ENCODE measurements at places on chromosomes 5 and 9.

- no peak for DNase-seq
Measured at GRCh38 chr5:96474073-96474472, 41.0 kb upstream of the PCSK1 start.

- no peak for DNase-seq
Measured at GRCh38 chr9:90872835-90873294, 71.2 kb downstream of the SYK start.

- DNase-seq, result no peak
Measured at GRCh38 chr5:21152611-21153010, 1164.6 kb upstream of the CDH18 start.

DNA sequence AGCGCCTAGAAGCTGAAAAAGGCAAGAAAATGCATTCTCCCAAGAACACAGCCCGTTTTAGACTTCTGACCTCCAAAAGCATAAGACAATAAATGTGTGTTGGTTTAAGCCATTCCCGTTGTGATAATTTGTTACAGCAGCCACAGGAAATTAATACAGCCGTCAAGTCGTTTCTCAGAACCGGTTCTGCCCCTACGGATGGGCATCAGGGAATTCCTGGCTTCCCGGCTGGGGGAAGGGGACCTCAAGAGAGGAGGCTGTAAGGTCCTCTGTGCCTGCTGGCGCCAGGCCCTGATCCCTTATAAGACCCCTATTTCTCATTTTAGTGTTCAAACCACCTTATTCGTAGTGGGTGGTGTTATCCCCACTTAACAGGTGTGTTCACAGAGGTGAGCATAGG is 50.6 kb upstream of the RPL26L1 start:
- no peak for DNase-seq

DNA sequence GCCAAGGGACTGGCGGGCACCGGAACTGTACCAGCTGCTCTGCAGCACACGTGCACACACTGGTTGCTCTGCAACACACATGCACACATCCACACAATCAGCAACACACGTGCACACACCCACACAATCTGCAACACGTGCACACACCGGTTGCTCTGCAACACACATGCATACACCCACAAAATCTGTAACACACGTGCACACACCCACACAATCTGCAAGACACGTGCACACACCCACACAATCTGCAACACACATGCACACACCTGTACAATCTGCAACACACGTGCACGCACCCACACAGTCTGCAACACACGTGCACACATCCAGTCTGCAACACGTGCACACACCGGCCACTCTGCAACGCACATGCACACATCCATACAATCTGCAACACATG is 17.9 kb downstream of the PLEKHG4B start:
- DNase-seq, result no peak

- DNase-seq, result no peak
Measured at GRCh38 chr5:122421374-122422079, 109.5 kb downstream of the SNCAIP start.

GRCh38 chr5:68798877-68799843 is 294.7 kb upstream of the SLC30A5 start:
- no peak for DNase-seq

- DNase-seq, result no peak
Measured at GRCh38 chr5:2276101-2276500, 393.4 kb upstream of the IRX4 start.

- no peak for DNase-seq
Measured at GRCh38 chr9:128920381-128921058, at the start of gene PHYHD1. PHYHD1 (plus strand) TSS chr9:128920982; CDS start chr9:128922324, 1,342 bp downstream.

GRCh38 chr5:180592176-180592575 is 877 bp upstream of the SCGB3A1 start:
- no peak for DNase-seq

GRCh38 chr9:16825331-16825725 is 45.1 kb downstream of the BNC2 start:
- DNase-seq, result no peak

DNA sequence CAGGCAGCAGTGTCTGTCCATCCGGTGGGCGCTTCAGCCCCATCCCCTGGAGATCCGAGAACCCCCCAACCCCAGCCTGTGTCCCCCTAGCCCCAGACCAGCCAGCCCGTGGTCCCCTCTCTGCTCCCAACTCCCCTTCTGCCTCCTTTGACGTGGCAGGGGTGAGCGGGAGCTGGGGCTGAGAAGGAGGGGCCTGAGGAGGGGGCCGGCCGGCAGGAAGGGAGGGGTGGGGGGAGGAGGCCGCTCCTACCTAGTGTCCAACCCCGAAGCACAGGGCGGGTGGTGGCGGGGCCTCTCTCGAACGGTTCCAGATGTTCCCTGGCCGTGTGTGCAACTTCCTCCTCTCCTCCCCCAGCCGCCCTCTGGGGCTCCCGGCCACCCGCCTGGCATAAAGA is 31.0 kb downstream of the GOLGA2 start:
- no peak for DNase-seq

DNA sequence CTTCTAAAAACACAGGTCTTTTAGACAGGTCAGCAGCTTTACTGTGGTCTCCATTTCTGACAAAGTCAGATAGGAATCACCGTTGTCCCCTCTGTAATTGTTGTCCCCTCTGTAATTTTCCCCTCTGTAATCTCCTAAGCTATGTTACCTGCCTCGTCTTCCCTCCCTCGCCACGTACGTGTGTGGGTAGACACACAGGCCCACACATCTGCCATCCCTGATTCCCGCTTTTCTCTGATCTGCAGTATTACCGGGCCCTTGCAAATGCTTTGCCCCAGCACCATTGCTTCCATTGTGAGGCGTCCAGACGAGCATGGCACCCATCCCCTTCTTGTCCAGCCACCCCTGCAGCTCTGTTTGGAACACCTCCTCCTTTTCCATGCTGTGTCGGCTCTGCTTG is 45.0 kb upstream of the POMT1 start:
- no peak for DNase-seq

- DNase-seq, result no peak
Measured at GRCh38 chr5:80048084-80048780, 13.1 kb downstream of the THBS4 start.

- DNase-seq, result no peak
Measured at GRCh38 chr5:95962475-95962773, 773 bp upstream of the ELL2 start.

GRCh38 chr9:107472581-107473340 is 16.8 kb downstream of the KLF4 start:
- no peak for DNase-seq

DNA sequence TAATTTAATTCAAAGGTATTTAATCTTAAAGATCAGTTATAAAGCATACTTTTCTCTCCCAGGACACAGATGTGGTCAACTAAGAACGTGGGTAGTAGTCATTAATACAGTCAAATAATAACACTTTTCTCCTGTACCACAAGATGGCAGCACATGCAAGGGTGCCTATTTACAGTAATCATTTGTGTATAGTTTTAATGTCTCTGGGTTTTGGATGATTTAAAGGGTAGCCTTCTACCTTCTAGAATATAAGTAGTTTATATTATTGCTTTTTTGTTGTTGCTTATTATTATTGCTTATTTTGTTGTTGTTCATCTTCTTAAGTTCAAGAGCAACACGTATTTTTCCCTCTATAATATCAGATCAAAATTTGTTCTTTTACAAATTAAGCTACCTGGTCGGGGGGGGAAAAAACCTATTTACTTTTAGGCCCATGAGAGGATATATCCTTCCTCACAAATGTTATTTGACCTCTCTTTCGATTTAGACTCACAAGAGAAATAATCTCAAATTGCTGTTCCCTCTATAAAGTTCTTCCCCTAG is 59.6 kb upstream of the SLC27A6 start:
- no peak for DNase-seq

- no peak for DNase-seq
Measured at GRCh38 chr5:105688227-105688792, 1982.4 kb downstream of the EFNA5 start.

- DNase-seq, result no peak
Measured at GRCh38 chr5:138792195-138792790, 39.1 kb downstream of the CTNNA1 start.

DNA sequence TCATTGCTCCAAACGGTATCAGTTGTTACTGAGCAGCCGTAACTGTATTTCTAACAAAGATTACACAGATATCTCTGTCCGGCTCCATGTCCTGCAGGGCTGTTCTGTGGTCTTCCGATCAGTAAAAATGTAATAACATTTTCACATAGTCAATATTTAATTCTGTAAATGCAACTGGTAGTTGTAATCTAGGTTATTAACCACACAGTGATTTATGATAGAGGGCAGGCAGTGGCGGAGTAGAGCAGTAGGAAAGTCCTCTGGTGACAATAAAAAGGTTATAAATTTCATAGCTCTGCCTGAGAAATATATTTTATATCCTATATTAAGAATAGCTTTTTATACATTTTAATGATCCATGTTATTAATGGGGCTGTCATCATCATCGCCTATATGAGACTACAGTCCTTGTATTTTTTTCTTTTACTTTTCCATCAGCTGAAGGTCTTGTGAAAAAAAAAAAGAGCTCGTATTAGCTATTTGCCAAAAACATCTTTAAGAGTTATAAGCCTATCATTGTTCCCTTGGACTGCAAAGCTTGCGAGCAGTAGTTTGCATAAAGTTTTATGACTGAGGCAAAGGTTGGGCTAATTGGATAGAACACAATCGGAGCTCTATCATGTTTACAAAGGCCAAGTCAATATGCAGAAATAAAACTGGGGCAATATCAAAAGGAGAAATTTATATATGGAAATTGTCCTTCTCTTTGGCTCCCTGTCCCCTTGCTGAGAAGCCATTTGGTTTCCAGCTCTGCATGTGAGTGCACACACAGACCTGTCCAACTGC is 648.0 kb downstream of the IRX1 start:
- DNase-seq, result no peak

DNA sequence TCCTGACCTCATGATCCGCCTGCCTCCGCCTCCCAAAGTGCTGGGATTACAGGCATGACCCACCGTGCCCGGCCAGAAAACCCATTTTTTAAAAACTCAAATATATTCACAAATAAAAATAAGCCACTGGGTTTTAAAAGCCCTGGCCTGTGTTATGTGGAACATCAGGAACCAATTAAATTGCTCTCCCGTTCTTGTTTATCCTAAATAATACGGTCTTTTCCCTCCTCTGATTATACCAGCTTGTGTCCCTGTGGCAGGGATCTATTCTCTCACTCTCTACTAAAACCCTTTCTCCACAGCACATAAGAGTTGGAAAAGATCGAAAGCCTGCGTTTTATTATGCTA is 30.1 kb upstream of the LPAR1 start:
- DNase-seq, result no peak

- no peak for DNase-seq
Measured at GRCh38 chr9:105342147-105342505, 97.7 kb downstream of the SLC44A1 start.

GRCh38 chr5:41966401-41967105 is 41.5 kb downstream of the FBXO4 start:
- no peak for DNase-seq

GRCh38 chr9:72394066-72394465 is 29.1 kb upstream of the ZFAND5 start:
- DNase-seq, result no peak

GRCh38 chr5:50867140-50867539 is 200.7 kb downstream of the PARP8 start:
- no peak for DNase-seq

DNA sequence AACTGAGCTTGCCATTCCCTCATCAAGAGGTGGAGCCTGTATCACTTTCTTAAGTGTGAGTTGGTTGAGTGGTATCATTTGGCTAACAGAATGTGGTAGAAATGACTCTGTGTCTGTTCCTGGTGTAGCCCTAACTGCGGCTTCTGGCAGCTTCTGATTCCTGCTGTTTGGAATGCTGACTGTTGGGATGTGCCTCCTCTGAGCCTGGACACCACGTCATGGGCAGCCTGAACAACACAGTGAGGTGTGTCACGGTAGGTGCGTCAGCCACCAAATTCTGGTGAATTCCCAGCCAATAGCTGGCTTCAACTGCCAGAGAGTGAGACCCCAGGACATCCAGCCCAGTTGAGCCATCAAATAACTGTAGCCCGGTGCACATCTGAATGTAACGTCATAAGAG is 6.1 kb upstream of the C9orf152 start:
- DNase-seq, result no peak

DNA sequence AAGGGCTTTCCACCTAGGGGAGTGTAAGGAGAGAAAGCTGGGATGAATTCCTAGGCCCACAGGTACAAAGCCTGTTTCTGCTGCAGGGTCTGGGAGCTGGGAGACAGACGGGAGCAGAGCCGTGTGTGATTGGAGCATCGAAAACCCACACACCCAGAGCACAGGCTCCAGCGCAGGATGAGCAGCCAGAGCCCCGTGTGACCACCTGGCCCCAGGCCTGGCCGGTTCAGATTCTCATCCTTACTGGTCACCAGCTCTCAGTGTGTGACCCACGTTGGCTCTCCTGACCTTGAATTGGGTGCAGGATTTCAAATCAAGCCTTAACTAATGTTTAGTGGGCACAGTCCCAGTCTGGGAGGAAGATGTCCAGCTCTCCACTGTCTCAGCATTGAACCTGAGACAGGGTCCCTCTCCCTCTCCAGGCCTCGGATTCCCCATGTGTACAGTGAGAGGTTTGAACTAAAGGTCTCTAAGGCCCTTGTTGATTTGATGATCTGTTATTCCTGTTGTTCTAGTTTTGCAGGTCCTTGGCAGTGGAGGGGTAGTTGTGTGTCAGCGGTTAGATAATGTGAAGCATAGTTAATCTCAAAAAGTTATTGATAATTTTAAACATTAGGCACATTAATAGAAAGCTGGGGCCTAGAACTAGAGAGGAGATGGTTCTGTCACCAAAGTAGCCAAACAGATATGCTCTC is 50.1 kb downstream of the PPARGC1B start:
- DNase-seq, result no peak

- no peak for DNase-seq
Measured at GRCh38 chr9:120937127-120937526, 10.5 kb upstream of the TRAF1 start.

DNA sequence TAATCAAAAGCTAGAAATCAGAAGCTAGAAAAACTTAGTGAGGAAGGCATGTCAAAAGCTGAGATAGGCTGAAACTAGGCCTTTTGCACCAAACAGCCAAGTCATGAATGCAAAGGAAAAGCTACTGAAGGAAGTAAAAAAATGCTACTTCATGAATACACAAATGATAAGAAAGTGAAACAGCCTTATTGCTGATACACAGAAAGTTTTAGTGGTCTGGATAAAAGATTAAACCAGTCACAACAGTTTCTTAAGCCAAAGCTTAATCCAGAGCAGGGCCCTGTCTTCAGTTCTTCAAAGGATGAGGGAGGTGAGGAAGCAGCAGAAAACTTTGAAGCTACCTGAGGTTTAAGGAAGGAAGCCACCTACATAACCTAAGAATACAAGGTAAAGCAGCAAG is 102.5 kb upstream of the SH3GL2 start:
- no peak for DNase-seq

GRCh38 chr9:38228331-38229103 is 159.5 kb upstream of the SHB start:
- no peak for DNase-seq

- no peak for DNase-seq
Measured at GRCh38 chr5:148830211-148830610, 3.8 kb downstream of the ADRB2 start.

GRCh38 chr5:16108418-16108817 is 71.2 kb downstream of the MARCHF11 start:
- no peak for DNase-seq

Measured in stimulated activated CD8-positive, alpha-beta memory T cell treated with anti-CD3 and anti-CD28 coated beads, Interleukin-4, amount 100 ng/mL, for 1 hour (primary cell).